ENCODE measurements at places on chromosomes 12 and 14.

GRCh38 chr12:105705765-105706164 lies 375.3 kb downstream of the C12orf75 start:
- DNase-seq = peak; percentile 65

DNA sequence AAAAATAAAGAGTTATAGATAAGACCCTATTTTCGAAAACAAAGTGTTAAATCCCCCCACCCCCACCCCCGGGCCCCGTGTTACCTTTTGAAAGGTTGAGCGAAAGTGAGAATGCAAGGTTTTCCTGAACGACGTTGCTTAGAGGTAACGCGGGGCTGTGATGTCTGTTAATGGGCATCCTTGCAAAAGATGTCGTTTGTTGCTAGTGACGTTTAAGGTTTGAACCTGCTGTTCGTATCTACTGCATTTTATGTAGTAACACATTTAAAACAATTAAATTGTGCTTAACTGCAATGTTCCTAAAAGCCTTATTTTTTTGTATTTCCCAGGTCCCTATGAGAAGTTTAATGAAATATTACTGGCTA lies 1.2 kb downstream of the CPSF6 start:
- no peak for DNase-seq

DNA sequence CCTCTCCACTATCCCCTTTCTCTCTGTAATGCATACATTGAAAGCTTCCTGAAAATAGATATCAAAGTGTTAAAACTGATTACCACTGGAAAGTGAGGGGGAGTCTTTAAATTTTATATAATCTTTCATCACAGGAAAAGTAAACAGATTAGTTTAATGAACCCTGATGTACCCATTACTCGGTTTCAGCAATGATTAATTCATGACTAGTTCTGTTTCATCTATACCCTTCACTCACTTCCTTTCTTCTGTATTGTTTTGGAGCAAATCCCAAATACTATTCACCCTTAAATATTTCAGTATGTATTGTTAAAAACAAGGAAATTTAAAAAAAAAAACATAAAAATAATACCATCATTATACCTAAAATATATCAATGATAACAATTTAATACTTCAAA lies 67.3 kb upstream of the TMCC3 start:
- no peak for DNase-seq

DNA sequence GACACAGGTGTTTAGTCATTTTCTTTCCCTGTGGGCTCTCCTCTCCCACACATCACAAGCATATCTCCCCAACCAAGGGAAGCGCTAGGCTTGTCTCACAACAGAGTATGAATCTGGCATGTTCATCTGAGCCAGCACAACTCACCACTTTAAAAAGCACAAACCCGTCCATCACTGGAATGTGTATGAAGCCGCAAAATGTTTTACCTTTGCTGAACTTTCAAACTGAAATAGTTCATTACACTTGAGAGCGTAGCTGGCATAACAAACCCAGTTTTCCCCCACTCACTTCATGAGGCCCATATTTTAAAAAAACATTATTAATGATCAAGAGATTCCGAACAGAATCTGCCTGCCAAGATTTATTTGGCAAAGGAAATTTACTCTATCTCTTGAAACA lies 15.8 kb downstream of the NID2 start:
- DNase-seq = no peak

GRCh38 chr12:111925171-111925570 lies 83.1 kb downstream of the MAPKAPK5 start:
- no peak for DNase-seq

- DNase-seq = no peak
These were observed 80.7 kb downstream of the NTF3 start for GRCh38 chr12:5512601-5512970.

DNA sequence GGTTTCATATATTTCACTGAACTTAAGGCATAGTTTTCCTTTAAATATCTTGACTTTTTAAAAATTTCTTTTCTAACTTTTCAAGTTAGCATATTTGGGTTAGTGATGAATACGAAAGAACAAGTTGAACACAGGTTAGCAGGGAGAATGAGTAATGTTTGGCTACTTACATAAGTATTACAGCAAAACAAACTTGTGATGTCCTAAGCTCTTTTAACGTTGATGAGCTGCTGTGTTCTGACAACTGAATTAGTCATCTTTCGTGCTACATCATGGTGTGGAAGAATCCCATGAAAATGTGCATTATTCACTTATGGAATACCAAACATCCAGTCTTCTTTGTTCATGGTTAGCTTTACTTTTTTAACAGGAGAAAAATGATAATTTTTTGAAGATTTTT lies 36.3 kb upstream of the PDZRN4 start:
- no peak for DNase-seq

GRCh38 chr12:51442324-51442723 lies 17.7 kb downstream of the SLC4A8 start:
- no peak for DNase-seq

- DNase-seq = no peak
These were observed 126.7 kb upstream of the BTG1 start for GRCh38 chr12:92272061-92272964.

- peak; percentile 85 for DNase-seq
These were observed 58.5 kb upstream of the TMPO start for GRCh38 chr12:98456576-98457573.

DNA sequence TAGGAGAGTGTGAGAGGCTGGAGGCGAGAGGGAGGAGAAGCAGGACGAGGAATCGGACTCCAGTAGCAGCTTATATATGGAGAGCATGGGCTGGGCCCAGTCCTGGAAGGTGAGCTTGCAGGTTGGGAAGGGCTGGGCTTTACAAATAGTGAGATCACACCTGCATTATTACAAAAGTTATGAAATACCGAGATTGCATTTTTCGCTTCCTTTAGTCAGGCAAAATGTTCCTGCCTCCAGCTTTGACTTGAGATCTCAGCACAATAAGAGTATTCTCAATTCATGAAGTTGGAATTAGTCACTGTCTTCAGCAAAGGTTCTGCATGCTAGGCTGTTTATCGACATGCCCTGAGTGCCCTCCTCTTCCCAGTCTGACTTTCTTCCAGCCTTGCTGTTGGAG lies at the start of gene KRT6B:
Gene KRT6B (minus strand): TSS at position 46 of the 400 bp plus-strand sequence. CDS start 68 bp downstream, outside the sequence.
- no peak for DNase-seq

DNA sequence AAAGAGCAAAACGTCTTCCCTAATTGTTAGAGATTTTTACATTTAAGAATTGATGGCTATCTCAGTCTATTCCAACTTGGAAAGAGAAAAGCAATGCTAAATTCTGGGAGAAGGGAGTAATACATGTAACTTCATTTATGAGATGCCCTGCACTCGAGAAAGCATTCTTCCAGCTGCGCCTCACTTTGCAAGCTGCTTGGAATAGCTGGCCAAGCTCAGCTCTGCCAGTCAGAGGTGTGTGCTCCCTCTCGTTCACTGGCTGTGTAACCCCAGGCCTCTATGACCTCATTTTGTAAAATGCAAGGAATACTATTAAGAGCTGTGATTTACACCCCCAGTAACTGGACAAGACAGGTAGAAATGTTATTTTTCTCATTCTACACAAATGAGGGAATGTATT lies 79.1 kb downstream of the OTX2 start:
- no peak for DNase-seq

- peak; percentile 88 for DNase-seq
These were observed 20.1 kb downstream of the STX2 start for GRCh38 chr12:130818635-130819576.

GRCh38 chr12:31117203-31118011 lies 43.7 kb downstream of the DDX11 start:
- DNase-seq = peak; percentile 82

GRCh38 chr12:25404955-25405354 lies 148.1 kb downstream of the LMNTD1 start:
- DNase-seq = no peak

DNA sequence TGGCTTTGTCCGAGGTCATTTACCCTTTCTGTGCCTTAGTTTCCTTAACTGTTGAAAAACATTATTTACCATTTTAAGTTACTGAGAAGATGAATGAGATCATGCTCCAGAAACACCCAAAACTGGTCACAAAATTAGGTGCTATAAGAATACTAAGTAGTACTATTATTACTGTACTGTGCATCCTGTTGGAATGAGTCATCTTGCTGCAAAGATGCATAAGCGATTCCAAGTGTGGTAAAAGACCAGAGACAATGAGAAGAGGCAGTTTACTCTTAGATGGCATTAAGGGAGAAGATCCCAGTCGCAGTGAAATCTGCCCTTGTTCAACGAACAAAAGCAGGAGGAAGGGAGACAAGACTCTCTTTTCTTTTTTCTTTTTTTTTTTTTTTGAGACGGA lies 4.2 kb upstream of the PLEKHA5 start:
- DNase-seq = no peak

GRCh38 chr12:1552171-1552570 lies 42.2 kb downstream of the FBXL14 start:
- no peak for DNase-seq

- DNase-seq = no peak
These were observed 9.0 kb downstream of the MVK start for GRCh38 chr12:109582636-109583035.

- no peak for DNase-seq
These were observed 522.0 kb upstream of the SEL1L start for GRCh38 chr14:82055515-82056115.

- DNase-seq = no peak
These were observed 23.2 kb downstream of the LRRK2 start for GRCh38 chr12:40248034-40248433.

- DNase-seq = peak; percentile 75
These were observed 14.7 kb downstream of the NKX2-1 start for GRCh38 chr14:36505181-36505815.

GRCh38 chr12:107748472-107748871 lies 12.5 kb downstream of the PRDM4 start:
- DNase-seq = no peak

- no peak for DNase-seq
These were observed 71.0 kb upstream of the FBXO21 start for GRCh38 chr12:117261247-117261646.

GRCh38 chr12:56300644-56301464 lies 724 bp upstream of the CS start:
- DNase-seq = no peak

DNA sequence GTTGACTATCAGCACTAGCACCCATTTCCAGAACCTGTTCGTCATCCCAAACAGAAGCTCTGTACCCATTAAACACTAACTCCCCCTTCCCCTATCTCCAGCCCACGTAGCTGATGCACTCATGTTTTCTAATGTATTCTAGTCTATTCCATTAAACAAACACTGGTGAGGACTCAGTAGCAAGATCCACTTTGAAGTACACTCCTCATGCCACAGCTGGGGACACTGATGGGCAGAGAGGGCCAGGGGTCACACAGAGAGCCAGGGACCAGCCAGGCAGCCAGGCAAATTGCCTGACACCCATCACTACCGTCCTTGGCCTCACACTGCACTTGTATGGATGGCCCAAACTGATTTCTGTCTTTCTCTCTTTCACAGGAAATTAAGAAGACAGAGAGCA lies 269.9 kb upstream of the DIO3 start:
- DNase-seq = no peak

- DNase-seq = no peak
These were observed 13.3 kb downstream of the TMEM260 start for GRCh38 chr14:56592746-56593544.

DNA sequence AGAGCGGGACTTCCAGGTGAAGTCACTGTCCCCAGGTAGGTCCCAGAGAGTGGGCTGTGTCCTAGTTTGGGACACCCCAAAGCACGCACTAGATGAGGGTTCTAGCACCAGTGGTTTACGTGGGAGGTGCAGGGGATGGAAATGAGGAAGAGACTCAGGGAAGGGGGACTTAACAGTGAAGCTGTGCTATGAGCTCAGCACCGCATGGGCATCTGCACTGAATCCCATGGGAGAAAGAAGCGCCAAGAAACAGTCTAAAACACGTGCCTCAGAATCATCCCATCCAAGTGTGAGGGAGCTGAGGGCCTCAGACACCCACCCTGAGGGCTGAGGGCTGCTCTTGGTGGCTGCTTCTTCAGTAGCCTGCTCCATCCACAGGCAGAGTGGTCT lies 71.5 kb upstream of the ZFP36L1 start:
- no peak for DNase-seq

DNA sequence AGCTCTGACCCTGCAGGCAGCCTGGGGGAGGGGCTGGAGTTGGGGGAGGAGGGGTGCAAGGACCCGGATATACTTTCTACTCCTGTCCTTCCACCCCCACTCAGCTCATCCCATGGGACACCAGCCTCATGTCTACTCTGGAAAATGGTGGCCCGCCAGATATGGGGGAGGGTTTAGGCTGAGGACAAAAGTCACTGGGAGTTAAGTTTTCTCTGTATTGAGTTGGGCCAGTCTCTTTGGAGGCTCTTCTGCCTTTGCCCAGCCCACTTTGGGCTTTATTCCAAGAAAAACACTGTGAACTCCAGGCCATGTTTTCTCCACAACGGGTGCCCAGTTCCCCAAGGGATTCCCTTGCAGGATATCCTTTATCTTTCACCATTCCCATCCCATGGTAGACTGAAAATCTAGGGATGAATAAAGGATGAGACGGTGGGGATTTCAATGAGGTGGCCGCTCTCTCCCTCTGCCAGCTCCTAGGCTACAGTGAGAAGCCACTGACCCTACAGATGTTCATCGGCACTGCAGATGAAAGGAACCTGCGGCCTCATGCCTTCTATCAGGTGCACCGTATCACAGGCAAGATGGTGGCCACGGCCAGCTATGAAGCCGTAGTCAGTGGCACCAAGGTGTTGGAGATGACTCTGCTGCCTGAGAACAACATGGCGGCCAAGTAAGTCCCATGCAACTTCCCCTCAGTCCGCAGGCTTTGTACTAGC lies 4.9 kb downstream of the NFATC4 start:
- DNase-seq = no peak

DNA sequence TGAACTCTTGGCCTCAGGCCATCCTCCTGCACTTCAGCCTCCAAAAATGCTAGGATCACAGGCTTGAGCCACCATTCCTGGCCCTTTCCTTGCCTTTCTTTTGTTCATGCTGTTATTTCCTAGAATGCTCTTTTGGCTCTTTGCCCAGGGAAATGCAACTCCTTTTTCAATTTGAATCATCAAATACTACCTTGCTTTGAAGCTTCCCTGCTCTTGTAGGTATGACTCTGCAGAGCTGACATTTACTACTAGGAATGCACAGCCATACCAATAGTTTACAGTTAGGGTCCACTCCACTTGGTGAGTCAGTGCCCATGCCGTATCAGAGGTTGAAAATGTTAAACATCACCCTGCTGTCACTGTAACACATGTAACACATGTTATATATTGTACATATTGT lies 107.0 kb upstream of the CRY1 start:
- no peak for DNase-seq

Data from retina (tissue), 1 donor.